Thoracic aorta endothelial cell (primary cell): ENCODE measurements at places on chromosomes 11 and 22. TPM values are rescaled to one million over a fixed set of nuclear protein-coding genes. Genes with fewer than 3 reads are reported as not detected.

The NOL12 gene
- total RNA-seq = 21.1 and 23.5 TPM in 2 replicates

The MPZL2 gene
- 112 and 218 TPM in 2 replicates for total RNA-seq

The RGL4 gene
- total RNA-seq = not detected in 2 replicates

The ADM gene
- total RNA-seq = 56.8 and 114 TPM in 2 replicates

The TOM1 gene
- total RNA-seq = 22.9 and 26.1 TPM in 2 replicates

The TRIM48 gene
- not detected in 2 replicates for total RNA-seq

The ACCS gene
- total RNA-seq = 4.8 and 8.2 TPM in 2 replicates

The ACR gene
- total RNA-seq = 0.80 and 0.93 TPM in 2 replicates

The OR51B5 gene
- total RNA-seq = not detected in 2 replicates

The OR8D1 gene
- not detected in 2 replicates for total RNA-seq

The CASP1 gene
- total RNA-seq = 6.6 and 7.5 TPM in 2 replicates

The CSNK2A3 gene
- total RNA-seq = 3.7 and 4.1 TPM in 2 replicates

The DLG2 gene
- 1.1 and 1.2 TPM in 2 replicates for total RNA-seq

The CELF1 gene
- 145 and 147 TPM in 2 replicates for total RNA-seq

The VSTM5 gene
- 0.07 and 0.13 TPM in 2 replicates for total RNA-seq

The SNX32 gene
- total RNA-seq = 0.13 and 0.86 TPM in 2 replicates

The FAM180B gene
- not detected in 2 replicates for total RNA-seq

The OR51B4 gene
- not detected in 2 replicates for total RNA-seq

The CHRDL2 gene
- not detected in 2 replicates for total RNA-seq

The RAB39A gene
- 0.14 TPM in 1 of 2 replicates, not detected in the other for total RNA-seq

The OR10A4 gene
- not detected in 2 replicates for total RNA-seq

The PNPLA5 gene
- total RNA-seq = not detected in 2 replicates

The RPUSD4 gene
- total RNA-seq = 42.9 and 45.6 TPM in 2 replicates

The KRTAP5-7 gene
- total RNA-seq = 0.07 and 0.13 TPM in 2 replicates

The ZBED4 gene
- total RNA-seq = 21.5 and 25.2 TPM in 2 replicates

The PTH gene
- total RNA-seq = not detected in 2 replicates

The CASP12 gene
- 1.5 TPM in 2 replicates for total RNA-seq

The CELSR1 gene
- total RNA-seq = 1.3 and 1.9 TPM in 2 replicates

The TEX54 gene
- not detected in 2 replicates for total RNA-seq

The MAPK8IP2 gene
- 0.13 and 0.14 TPM in 2 replicates for total RNA-seq

The PIWIL4 gene
- 0.66 and 0.79 TPM in 2 replicates for total RNA-seq

The NAALADL1 gene
- 4.4 and 5.2 TPM in 2 replicates for total RNA-seq

The LIPT2 gene
- 2.0 and 3.1 TPM in 2 replicates for total RNA-seq

The PANX2 gene
- 1.7 TPM in 2 replicates for total RNA-seq

The CRACR2B gene
- 4.1 and 5.6 TPM in 2 replicates for total RNA-seq

The TTC28 gene
- 43.1 and 45.1 TPM in 2 replicates for total RNA-seq

The SLC17A6 gene
- not detected in 2 replicates for total RNA-seq

The ARHGAP8 gene
- total RNA-seq = not detected in 2 replicates

The OSBP2 gene
- total RNA-seq = 6.0 and 10.8 TPM in 2 replicates

The HEPHL1 gene
- total RNA-seq = not detected in 2 replicates

The IGSF9B gene
- total RNA-seq = under 0.01 TPM in 2 replicates

The MRPL40 gene
- total RNA-seq = 39.3 and 41.4 TPM in 2 replicates

The ACTN3 gene
- under 0.01 TPM in 1 of 2 replicates, not detected in the other for total RNA-seq
